ENCODE measurements at places on chromosomes 12 and 14.
A peak's percentile ranks its signal among the peaks of the same experiment; 100 is the strongest.

GRCh38 chr12:7399089-7399488 is 44.9 kb downstream of the CD163L1 start:
- DNase-seq, result no peak

DNA sequence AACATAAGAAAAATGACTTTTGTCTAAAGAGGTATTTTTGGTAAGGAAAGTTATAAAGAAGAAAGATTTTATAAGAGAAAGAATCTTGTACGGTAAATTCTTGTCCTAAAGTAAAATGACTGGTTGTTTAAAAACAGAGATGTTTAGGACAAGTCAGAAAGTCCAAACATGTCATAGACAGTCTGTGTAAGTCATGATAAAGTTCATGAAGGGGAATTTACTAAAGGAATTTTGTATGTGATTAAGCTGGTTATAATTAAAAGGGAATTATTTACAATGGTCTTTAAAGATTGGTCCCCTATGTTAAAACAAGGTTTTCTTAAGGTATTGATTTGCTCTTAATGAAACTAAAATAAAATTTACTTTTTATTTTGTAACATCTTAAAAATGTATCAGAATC is 269.4 kb upstream of the CCDC196 start:
- DNase-seq, result no peak

- no peak for DNase-seq
Measured at GRCh38 chr12:128531170-128531569, 264.2 kb downstream of the TMEM132C start.

GRCh38 chr14:63438065-63438757 is 105.0 kb downstream of the PPP2R5E start:
- peak; percentile 74 for DNase-seq

DNA sequence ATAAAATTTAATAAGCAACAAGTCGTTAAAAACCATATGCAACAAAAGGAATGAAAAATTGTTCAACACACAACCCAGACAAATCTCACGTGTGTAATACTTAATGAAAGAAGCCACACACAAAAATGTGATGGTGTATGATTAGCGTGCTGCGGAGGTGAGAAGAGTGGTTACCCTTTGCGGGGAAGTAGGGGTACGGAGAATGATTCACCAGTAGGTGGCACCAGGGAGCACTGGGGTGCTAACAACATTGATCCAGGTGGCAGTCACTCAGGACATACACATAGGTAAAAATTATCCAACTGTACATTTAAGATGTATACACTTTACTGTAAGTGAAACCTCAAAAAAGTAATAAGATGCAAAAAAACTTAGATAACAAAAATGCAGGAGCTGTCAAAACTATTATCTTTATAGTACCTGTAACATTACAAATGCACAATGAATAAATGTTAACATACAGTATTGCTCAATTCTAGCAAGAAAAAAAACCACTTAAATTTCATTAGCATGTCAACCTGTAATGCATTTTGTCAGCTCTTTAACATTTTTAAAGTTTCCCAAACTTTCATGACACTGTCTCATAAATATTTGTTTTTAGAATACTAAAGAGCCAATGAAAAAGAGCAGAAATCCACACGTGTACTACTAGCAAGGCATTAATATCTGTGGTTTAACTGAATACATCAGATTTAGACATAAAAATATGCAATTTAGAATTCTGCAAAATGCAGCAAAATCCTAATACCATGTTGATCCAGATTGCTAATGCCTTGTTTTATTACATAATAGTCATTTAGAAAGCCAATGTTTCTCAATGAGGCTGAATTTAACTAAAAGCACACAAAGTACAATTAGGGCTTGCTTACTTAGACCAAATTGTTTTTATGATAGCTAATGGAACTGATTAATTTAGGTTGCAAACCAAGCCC is 46.7 kb downstream of the TMCC3 start:
- no peak for DNase-seq

Data from cerebellar nuclear complex (tissue), 1 donor.